Mesenchymal stem cell (in vitro differentiated cells and primary cell): ENCODE measurements at places on chromosomes 16 and 17.

DNA sequence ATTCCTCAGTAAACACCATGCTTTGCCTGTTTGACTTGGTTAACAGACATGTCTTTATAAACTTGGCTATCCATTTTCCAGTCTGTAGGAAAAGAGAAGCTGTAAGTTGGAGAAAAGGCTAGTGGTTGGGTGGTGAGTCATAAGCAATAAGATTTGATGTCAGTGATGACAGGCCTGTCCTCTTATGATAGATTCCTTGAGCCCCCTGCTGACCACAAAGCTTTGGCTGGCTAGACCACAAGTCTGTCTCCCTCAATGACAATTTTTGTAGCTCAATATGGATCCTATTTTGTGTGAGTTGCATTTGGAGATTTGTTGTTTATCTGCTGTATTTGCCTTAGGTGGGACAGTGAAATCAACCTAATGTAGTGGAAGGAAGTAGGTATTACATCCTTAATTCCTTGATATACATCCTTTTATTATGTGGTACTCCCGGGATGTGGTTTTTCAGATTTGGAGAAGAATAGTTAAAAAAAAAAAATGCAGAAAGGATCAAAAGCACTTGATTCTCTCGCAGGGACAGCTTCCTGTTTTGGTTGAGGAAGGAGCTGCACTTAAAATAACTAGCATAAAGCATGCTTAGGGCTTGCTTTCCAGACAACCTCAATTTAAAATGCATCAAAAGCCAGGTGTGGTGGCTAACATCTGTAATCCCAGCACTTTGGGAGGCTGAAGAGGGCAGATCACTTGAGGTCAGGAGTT lies 67.4 kb downstream of the SIAH1 start:
- DNase-seq = peak; percentile 80

GRCh38 chr16:4920826-4921225 lies 16.1 kb downstream of the PPL start:
- DNase-seq = peak; percentile 44

GRCh38 chr16:49193596-49193995 lies 88.0 kb downstream of the CBLN1 start:
- DNase-seq = no peak

DNA sequence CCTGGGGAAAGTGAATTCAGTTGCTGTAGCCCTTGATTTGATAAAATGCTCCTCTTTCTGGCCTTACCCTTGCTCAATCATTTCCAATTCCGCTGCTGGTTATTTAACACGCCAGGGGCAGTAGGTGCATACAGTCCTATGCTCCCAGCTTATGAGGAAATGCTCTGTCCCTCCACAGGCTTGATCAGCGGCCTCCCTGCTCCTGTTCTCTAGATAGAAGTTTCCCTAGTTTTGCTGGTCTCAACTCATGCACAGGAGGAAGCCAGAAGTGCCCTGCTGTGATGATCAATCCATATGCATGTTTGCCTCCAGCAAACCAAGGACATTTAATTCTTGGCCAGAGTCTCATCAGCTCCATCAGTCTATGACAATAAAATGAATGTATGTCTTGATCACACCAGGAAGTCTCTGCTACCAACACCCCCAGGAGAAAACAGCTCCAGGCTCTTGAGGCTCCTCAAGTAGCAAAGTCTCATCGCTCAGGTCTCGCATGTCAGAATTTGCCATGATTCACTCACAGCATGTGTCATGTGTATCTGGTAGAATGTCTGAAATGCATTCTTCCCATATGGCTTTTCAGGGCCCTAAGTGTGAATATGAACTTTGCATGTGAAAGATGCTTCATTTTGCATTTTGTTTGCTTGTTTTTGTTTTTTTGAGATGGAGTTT lies 208.9 kb downstream of the CDH13 start:
- DNase-seq = no peak

- no peak for DNase-seq
Measured at GRCh38 chr17:82909322-82909904, 69.6 kb upstream of the ZNF750 start.

GRCh38 chr17:44922746-44923470 lies 7.6 kb upstream of the GFAP start:
- no peak for DNase-seq

GRCh38 chr17:7930841-7931631 lies 710 bp downstream of the TRAPPC1 start:
- no peak for DNase-seq

DNA sequence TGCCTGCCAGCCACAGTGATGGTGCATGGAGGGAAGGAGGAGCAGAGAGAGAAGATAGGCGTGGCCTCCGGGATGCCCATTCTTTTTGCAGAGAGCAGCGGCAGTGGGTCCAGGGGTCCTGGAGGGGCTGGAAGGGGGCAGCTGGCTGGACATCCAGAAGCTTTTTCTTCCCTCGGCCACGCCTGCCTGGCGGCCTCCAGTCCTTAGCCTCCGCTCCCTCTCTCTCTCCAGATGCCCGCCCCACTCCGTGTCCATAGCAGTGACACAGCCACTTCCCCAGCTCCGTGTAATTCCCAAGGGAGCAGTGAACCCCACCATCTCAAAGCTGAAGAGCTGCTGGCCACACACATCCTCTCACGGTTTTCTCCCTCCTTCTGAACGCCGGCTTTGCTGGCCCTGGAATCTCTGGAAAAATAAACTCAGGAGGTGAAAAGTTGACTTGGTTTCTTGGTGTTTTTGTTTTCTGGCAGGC lies 26.3 kb upstream of the CDC42EP4 start:
- DNase-seq = peak; percentile 65

DNA sequence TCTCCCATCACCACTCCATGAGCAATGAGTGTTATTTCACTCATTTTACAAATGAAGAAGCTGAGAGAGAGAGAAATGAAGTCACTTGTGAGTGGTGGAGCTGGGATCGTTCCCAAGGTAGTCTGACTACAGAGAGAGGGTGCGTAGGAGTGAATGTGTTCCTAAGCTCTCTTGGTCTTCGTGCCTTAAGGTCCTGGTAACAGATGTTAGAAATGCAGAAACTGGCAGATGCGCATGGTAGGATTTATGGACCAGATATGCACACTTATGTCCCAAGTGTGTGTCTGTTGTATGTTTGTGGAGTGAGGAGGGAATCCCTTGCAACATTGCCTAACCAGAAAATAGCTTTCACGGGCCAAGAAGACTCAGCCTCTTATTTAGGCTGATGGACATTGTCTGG lies 93.2 kb upstream of the ZNF469 start:
- peak; percentile 26 for DNase-seq

- DNase-seq = no peak
Measured at GRCh38 chr16:54110016-54110981, 176.3 kb downstream of the IRX3 start.

GRCh38 chr17:76079535-76079955 lies 563 bp downstream of the ZACN start:
- DNase-seq = no peak

- DNase-seq = no peak
Measured at GRCh38 chr16:17939723-17940122, 396.8 kb downstream of the NPIPA8 start.

GRCh38 chr16:4465977-4466779 lies 8.2 kb downstream of the NMRAL1 start:
- no peak for DNase-seq
